ENCODE measurements at places on chromosomes 6 and 20. TPM values are rescaled to one million over a fixed set of nuclear protein-coding genes. Genes with fewer than 3 reads are reported as not detected.

The SLC35D3 gene
- not detected for total RNA-seq

DNA sequence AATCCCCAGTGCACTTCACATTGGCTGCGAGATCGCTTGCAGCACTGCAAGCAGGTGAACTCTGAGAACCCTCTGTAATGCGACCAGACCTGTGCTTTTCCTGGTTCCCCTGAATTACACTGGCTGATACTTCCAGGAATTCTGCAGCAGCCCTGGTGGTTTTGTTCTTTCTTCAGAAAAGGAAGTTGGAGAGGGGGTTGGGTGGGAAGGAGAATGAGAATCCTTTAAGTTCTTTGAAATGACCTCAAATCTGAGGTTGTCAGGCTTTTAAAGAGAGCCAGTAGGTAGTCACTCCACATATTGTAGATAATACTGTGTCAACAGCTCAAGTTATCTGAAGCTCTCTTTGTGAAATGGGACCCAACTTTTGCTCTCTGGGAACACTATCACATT lies 62.4 kb downstream of the GCNT2 start:
- H3K36me3 ChIP-seq = no peaks in the 10 kb centered on the region
- H3K27me3 ChIP-seq = no peaks in the 10 kb centered on the region
- H3K4me3 ChIP-seq = no peak overlapping the region
- H3K4me1 ChIP-seq = peaks cover 49% of the 10 kb centered on the region
- H3K27ac ChIP-seq = peak overlapping the region; percentile 73
- DNase-seq = peak; percentile 37

The SMOC2 gene
- 51.0 TPM for total RNA-seq

DNA sequence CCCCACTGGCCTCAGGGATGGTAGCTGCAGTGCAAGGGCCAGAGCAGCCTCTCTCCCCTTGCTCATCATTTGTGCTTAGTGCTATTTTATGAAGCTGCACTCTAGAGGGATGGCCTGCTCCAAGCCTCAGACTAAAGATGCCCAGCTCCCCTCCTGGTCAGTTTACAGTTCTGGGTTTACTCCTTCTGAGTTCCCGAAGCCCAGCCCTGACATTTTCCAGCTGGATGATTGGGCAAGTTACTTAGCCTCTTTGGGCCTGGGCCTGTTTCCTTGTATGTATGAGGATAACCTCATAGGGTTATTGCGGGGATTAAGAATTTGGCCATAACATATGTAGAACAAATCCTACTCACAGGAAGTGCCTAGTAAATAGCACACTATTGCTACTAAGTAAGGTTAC lies 31.8 kb upstream of the EMILIN3 start:
- no peaks in the 10 kb centered on the region for H3K4me1 ChIP-seq
- H3K36me3 ChIP-seq = no peaks in the 10 kb centered on the region
- H3K4me3 ChIP-seq = no peak overlapping the region
- H3K27me3 ChIP-seq = no peaks in the 10 kb centered on the region
- DNase-seq = peak; percentile 57

- no peak for DNase-seq
- no peak overlapping the region for H3K4me3 ChIP-seq
- no peaks in the 10 kb centered on the region for H3K36me3 ChIP-seq
- peaks cover 86% of the 10 kb centered on the region for H3K4me1 ChIP-seq
Measured at GRCh38 chr6:7165890-7166267, 58.1 kb downstream of the RREB1 start.

The DLK2 gene
- 0.33 TPM for total RNA-seq

The HLA-F gene
- 7.8 TPM for total RNA-seq

The TAAR1 gene
- total RNA-seq = not detected

- no peak for DNase-seq
- H3K27ac ChIP-seq = no peak overlapping the region
- no peak overlapping the region for H3K4me3 ChIP-seq
- H3K4me1 ChIP-seq = no peaks in the 10 kb centered on the region
- no peaks in the 10 kb centered on the region for H3K36me3 ChIP-seq
Measured at GRCh38 chr20:9488063-9488462, 26.3 kb upstream of the LAMP5 start.

The HIVEP2 gene
- total RNA-seq = 9.4 TPM

GRCh38 chr6:35197196-35197595 lies 16.6 kb upstream of the SCUBE3 start:
- H3K27me3 ChIP-seq = no peaks in the 10 kb centered on the region
- DNase-seq = no peak
- H3K36me3 ChIP-seq = no peaks in the 10 kb centered on the region
- H3K4me3 ChIP-seq = no peak overlapping the region

DNA sequence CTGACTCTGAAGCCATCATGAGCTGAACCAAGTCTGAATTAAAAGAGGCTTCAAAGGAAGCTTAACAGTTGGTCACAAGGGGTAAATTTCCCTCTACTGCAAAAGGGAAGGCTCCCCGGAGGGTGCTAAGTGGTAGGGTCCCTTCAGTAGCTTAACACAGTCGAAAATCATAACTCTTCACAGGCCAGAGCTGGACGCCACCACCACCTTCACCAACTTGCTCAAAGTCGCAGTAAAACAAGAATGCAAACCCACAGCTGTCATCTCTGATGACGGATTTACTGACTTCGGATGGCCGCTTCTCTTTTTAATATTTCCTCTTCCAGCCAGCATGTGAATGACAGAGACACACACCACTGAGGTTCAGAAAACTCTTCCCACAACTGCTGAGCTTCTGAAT lies 144.7 kb upstream of the FBXL4 start:
- H3K4me1 ChIP-seq = no peaks in the 10 kb centered on the region
- no peak for DNase-seq
- H3K4me3 ChIP-seq = no peak overlapping the region
- H3K36me3 ChIP-seq = no peaks in the 10 kb centered on the region
- no peaks in the 10 kb centered on the region for H3K27me3 ChIP-seq

DNA sequence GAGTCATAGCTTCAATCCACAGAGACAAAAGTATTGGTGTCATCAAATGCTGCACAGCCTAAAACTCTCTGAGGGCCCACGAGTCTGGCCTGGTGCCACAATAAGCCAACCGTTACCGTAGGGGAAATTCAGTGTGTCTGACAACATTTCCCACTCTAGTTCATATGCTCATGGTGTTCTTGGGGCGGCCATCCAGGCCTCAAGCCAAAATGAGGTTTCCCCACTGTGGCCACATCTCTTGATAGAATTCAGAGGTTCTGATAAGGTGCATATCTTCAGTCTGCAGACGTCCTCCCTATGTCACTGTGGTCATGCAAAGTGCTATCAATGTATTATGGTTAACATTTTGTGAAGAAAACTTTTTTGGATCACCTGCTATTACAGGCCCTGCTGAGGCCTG lies 627.7 kb downstream of the QKI start:
- no peaks in the 10 kb centered on the region for H3K27me3 ChIP-seq
- no peak overlapping the region for H3K27ac ChIP-seq
- DNase-seq = no peak

The BANF2 gene
- total RNA-seq = not detected

- DNase-seq = peak; percentile 42
- peaks cover 9% of the 10 kb centered on the region for H3K4me1 ChIP-seq
- no peaks in the 10 kb centered on the region for H3K36me3 ChIP-seq
Measured at GRCh38 chr6:36248980-36249379, 20.9 kb upstream of the PNPLA1 start.

The STMND1 gene
- 0.27 TPM for total RNA-seq

The APCDD1L gene
- 0.23 TPM for total RNA-seq

DNA sequence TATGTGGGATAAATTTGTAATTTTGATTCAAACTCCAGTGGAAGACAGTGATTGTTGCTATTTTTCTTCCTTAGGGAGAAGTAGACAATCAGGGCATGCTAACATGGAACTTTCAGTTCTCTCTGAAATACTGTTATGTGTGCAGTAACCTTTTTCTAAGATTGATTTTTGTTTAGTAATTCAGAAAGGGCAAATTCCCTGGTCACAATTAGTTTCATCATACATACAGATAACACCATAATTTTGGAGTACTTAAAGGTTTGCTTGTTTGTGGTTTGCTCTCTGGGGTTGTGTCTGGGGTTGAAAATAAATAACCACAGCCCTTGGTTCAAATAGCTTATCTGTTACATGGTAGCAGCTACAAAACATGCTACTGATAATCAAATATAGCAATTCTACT lies 34.4 kb downstream of the ADGRG6 start:
- no peak for DNase-seq
- no peaks in the 10 kb centered on the region for H3K27me3 ChIP-seq
- no peak overlapping the region for H3K27ac ChIP-seq

The TBC1D32 gene
- 16.6 TPM for total RNA-seq

DNA sequence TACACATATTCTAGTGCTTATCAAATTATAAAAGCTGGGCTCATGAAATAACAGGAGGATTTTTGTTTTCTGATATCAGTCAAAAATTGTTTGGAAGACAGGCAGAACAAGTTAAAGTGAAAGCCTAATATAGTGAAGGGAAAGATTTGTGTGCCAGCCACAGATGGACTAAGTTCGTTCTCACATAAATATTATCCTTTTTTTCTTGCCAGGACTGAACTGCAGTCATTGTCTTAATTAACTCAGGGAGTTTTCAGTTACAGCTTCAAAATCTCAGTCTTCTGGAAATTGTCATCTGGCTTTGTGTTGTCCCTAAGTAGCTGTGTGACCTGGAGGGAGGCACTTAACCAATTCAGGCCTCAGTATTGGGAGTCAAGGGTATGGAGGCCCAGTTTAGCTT lies 40.7 kb downstream of the PLCB4 start:
- no peaks in the 10 kb centered on the region for H3K36me3 ChIP-seq
- H3K27me3 ChIP-seq = no peaks in the 10 kb centered on the region
- no peak for DNase-seq
- no peaks in the 10 kb centered on the region for H3K4me1 ChIP-seq
- H3K27ac ChIP-seq = no peak overlapping the region
- no peak overlapping the region for H3K4me3 ChIP-seq

GRCh38 chr6:17269840-17270239 lies 11.3 kb upstream of the RBM24 start:
- H3K4me1 ChIP-seq = no peaks in the 10 kb centered on the region
- no peak overlapping the region for H3K27ac ChIP-seq
- no peak for DNase-seq
- no peaks in the 10 kb centered on the region for H3K36me3 ChIP-seq
- H3K27me3 ChIP-seq = no peaks in the 10 kb centered on the region

The NTSR1 gene
- total RNA-seq = 0.08 TPM

The ECT2L gene
- 0.16 TPM for total RNA-seq

DNA sequence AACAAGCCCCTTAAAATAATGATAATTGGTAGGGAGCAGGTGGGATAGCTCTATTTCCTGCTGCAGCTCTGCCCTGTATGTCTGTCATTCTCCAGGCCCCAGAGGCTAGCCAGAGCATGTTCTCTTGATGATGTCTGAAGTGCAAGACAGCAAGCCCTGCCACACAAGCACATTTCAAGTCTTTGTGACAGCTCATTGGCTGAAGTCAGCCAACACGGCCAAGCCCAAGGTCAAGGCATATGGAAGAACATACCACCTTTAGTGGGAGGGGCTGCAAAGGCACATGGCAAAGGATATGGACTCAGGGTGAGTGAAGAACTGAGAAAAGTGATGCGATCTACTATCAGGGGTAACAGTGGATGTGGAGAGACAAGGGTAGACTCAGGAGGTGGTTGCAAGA lies 116.1 kb downstream of the PRND start:
- peaks cover 5% of the 10 kb centered on the region for H3K4me1 ChIP-seq
- no peak overlapping the region for H3K4me3 ChIP-seq
- no peak overlapping the region for H3K27ac ChIP-seq
- no peaks in the 10 kb centered on the region for H3K36me3 ChIP-seq
- no peaks in the 10 kb centered on the region for H3K27me3 ChIP-seq

GRCh38 chr20:38460040-38460623 lies 12.5 kb upstream of the RALGAPB start:
- H3K4me3 ChIP-seq = no peak overlapping the region
- H3K4me1 ChIP-seq = no peaks in the 10 kb centered on the region
- H3K27me3 ChIP-seq = no peaks in the 10 kb centered on the region
- H3K36me3 ChIP-seq = no peaks in the 10 kb centered on the region

GRCh38 chr6:24207413-24207812 lies 81.4 kb downstream of the NRSN1 start:
- no peaks in the 10 kb centered on the region for H3K4me1 ChIP-seq
- DNase-seq = no peak
- H3K27me3 ChIP-seq = no peaks in the 10 kb centered on the region
- H3K36me3 ChIP-seq = no peaks in the 10 kb centered on the region
- H3K27ac ChIP-seq = no peak overlapping the region
- no peak overlapping the region for H3K4me3 ChIP-seq

The EDN3 gene
- total RNA-seq = 1.4 TPM

GRCh38 chr6:37971266-37971665 lies 151.7 kb downstream of the ZFAND3 start:
- H3K36me3 ChIP-seq = no peaks in the 10 kb centered on the region
- no peak overlapping the region for H3K4me3 ChIP-seq
- no peak for DNase-seq
- no peaks in the 10 kb centered on the region for H3K4me1 ChIP-seq
- H3K27ac ChIP-seq = no peak overlapping the region

The WFDC5 gene
- total RNA-seq = not detected

DNA sequence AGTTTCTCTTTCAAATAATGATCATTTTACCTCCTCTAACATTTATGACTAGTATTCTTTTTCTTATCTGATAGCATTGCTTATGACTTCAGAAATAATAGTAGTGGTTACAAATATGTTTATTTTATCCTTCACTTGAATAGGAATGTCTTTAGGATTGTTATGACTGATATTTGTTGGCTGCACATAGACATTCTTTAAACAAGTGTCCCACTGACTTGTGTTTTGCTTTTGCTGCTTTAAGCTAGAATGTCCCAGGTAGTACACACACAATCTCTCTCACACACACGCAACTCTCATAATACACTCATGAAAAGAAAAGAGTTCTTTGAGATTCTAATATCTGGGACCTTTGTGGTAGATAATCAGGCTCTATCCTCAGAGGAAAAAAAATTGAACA lies 21.6 kb downstream of the KIAA1586 start:
- no peak overlapping the region for H3K27ac ChIP-seq
- no peak for DNase-seq
- no peaks in the 10 kb centered on the region for H3K36me3 ChIP-seq
- no peaks in the 10 kb centered on the region for H3K4me1 ChIP-seq
- no peak overlapping the region for H3K4me3 ChIP-seq
- no peaks in the 10 kb centered on the region for H3K27me3 ChIP-seq

DNA sequence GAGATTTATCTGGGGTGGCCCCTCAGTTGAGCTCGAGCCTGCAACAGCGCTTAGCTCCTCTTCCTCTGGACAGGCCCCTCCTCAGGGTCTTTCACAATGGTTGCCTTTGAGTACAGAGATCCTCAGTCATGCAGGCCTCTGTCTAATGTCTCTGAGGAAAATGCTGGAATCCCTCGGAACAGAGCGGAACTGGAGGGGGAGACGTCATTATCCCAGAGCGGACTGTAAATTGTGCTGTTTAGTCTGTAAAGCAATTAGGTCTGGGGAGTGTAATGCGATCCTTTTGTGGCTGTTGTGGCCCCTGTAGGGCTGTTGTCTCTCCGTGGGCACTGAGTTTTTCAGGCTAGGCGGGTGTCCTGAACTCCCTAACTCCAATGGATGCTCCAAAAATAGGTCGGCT lies 15.0 kb upstream of the DAAM2 start:
- H3K4me3 ChIP-seq = no peak overlapping the region
- peak; percentile 22 for DNase-seq
- no peaks in the 10 kb centered on the region for H3K27me3 ChIP-seq
- peak overlapping the region; percentile 69 for H3K27ac ChIP-seq

The RBPJL gene
- total RNA-seq = not detected

Data from hepatocyte (in vitro differentiated cells).